HTR-8/SVneo (cell line): ENCODE measurements at places on chromosomes 5 and 9.

GRCh38 chr9:130432796-130433167, 12.0 kb upstream of the ASS1 start:
- no peak for DNase-seq

DNA sequence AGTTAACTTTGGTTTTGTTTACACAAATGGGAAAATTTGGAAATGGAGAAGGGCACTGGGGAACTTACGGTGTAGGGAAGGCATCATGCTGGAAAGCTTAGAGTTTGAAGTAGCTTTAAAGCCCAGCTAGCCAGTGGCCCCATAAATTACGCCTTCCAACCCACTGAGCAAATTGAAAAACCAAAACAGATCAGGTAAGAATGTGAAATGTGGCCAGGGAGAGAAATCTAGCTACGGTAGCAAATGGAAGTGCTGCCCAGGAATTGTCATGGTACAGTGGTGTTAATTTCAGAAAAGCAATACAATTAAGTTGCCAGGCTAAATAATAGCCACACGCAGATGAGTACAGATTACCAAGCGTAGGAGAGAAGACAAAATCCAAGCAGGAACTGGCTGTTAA, 654.8 kb downstream of the PRELID2 start:
- no peak for DNase-seq

DNA sequence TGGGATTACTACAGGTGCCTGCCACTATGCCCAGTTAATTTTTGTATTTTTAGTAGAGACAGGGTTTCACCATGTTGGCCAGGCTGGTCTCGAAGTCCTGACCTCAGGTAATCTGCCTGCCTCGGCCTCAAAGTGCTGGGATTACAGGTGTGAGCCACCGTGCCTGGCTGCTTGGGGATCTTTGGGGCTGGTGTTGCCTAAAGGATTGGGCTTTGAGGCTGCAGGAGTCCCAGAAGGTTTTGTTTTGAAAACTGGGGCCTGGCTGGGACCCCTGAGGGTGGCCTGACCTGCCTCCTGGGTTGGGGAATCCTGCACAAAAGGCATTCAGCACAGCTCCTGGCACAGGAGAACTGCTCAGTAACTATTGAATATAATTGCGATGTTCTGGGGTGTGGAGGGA, 25.1 kb upstream of the SHB start:
- DNase-seq = no peak

GRCh38 chr5:69288688-69289087, 43.9 kb downstream of the CCDC125 start:
- DNase-seq = no peak

DNA sequence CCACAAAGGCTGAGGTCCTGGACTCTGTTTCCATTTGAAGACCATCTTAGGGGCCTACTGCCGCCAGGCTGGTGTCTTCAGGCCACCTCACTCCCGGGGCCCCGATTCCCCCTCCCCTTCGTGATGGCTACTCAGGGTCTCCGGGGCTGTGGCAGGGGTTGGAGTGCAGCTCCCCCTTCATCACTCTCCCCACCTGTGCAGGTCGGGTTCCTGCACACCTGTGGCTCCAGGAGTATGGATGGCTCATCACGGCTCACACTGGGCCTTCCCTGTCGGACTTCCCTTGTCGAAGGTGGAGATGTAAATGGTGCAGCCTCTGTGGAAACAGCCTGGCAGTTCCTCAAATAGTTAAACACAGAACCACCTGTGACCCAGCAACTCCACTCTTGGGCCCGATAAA, 11.9 kb downstream of the LCN9 start:
- no peak for DNase-seq

DNA sequence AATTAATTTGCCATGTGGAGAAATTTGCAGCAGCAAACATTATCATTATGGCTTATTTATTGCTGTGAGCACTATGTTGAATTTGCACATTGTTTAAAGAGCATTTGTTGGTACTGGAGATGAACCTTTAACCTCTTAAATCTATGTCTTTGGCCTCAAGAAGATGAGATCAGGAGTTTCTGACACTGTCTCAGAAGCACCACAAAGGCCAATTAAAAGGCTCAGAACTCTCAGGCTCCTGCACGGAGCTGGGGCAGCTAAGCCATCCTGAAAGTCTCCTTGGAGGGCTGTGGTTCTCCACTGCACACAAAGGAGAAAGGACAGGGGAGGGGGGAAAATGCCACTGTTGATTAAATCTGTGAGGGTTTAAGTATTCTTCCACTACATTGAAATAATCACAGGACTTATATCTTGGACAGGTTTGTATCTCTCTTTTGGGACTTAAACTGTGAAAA, 33.1 kb downstream of the ZNF366 start:
- no peak for DNase-seq

DNA sequence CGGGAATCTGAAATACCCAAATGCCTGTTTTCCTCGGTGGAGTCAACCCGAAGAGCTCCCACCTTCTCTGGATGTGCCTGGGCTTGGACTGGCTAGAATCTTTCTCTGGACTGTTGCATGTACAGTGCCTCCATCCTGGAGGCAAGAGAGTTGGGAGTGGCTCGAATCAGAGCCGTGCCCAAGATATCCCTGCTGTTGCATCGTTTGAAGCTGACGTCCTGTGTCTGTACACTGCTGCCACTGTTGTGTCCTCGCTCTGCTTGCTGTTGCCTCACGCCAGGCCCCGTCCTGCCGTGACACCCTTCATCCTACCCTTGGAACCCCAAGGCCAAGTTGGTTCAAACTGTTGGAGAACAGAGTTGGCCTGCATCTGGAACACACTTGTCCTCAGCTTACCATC, 35.4 kb downstream of the FAXDC2 start:
- no peak for DNase-seq

GRCh38 chr9:4923580-4924544, 61.2 kb upstream of the JAK2 start:
- DNase-seq = peak; percentile 29

DNA sequence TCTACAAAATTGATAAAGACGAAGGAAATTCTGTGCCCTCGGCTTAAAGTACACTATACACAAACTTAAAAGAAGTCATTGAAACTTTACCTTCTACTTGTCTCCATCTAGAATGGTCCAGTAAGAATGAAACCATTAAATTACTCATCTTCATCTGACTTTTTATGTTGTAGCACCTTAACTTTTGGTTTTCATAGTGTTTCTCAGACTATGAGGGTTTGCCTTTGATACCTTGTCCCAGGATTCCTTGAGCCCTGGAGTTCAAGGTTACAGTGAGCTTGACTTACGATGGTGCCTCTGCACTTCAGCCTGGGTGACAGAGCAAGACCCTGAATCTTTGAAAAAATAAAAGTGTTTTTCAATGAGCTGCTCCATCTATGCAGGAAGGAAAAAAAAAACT, 132.2 kb downstream of the CDC42SE2 start:
- no peak for DNase-seq

GRCh38 chr5:101390151-101390908, 487.2 kb upstream of the ST8SIA4 start:
- DNase-seq = peak; percentile 1

- DNase-seq = no peak
Measured at GRCh38 chr9:25396828-25397227, 281.4 kb downstream of the TUSC1 start.

GRCh38 chr9:19939734-19940278, 151.0 kb upstream of the SLC24A2 start:
- DNase-seq = no peak

GRCh38 chr5:16315501-16315900, 135.9 kb upstream of the MARCHF11 start:
- DNase-seq = no peak

GRCh38 chr9:23290973-23291372, 535.1 kb downstream of the ELAVL2 start:
- DNase-seq = no peak
